Activated T-helper 1 cell treated with Interleukin-2 at 50 U/mL for 16 hours (primary cell): ENCODE measurements at places on chromosomes 2 and 18.

GRCh38 chr2:218662827-218663226, 3.3 kb downstream of the BCS1L start:
- no peak for DNase-seq

DNA sequence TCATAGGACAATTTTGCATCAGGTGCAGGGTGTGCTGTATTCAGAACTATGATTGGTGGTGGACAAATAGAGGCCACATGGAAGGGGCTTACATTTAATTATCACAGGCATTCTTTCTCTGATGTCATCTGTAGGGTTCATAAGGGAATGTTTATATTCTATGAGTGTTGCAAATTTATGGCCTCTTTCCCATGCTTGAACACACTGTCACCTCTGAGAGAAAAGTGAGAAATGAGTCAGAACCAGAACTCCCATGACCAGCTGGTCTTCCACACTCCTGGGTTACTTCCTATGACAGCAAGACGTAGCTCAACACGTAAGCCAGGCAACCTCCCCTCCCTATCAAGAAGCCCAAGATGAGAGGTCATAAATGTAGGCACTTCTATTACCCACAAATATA, 310.8 kb downstream of the PIEZO2 start:
- no peak for DNase-seq

GRCh38 chr2:231985823-231986261, 24.3 kb downstream of the DIS3L2 start:
- no peak for DNase-seq

DNA sequence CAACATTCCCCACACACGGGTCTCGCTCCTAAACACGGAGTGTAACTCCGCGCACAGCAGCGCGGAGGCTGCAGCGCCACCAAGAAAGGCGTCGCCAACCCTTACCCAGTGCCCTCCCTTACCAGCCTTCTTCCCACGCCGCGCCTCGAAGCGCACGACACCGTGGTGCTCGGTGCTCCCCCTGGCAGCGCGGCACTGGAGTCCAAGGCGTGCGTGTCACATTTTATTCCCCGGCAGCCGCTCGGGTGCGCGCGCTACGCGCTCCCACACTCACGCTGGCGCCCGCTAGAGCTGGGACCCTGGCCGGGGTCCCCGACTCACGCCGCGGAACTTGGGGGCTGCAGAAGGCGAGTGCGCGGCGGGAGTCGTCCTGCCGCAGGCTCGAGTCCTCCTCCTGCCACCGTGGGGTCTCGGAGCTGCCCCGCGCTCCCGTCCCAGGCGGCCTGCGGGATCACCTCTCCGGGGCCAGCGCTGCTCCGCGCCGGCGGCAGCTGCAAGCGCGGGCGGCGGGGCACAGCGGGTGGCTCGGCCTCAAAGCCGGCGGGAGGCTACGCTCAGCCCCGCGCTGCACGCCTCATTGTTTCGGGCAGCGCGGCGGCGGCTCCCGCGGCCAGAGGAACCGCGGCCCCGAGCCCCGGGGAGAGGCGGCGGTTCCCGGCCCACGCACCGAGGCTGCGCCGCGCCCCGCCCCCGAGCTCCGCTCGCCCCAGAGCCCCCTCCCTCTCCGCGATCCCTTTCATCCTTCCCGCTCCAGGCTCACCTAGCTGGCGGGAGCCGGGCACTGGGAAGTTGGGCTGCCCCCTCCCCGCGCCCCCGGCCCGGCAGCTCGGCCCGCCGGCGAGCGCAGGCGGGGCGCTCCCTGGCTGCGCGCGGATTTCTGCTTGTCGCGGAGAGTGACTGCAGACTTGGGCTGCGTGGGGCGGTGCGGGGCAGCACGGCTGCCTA, at the start of gene ST6GAL2:
TSS of gene ST6GAL2 (minus strand) at position 197 of the 945 bp plus-strand sequence. CDS start 42,190 bp downstream, outside the sequence.
- no peak for DNase-seq

DNA sequence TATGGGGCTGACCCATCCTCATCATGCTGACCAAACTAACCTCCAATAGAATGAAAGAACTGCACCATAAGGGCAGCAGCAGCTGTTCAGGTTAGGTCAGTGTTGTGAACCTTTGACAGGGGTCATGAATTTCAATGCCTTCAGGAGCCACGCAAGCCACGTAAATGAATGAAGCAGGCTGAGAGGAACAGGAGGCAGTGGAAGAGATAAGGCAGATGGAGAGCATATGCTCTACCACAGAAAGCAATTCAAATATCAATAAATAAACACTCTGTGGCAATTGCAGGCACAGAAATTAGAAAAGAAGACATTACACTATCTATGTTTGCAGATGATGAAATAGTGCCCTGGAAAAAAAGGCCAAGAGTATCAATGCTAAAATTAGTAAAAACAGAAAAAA, 56.3 kb downstream of the SCG2 start:
- no peak for DNase-seq

GRCh38 chr2:71466301-71467179, 13.2 kb downstream of the DYSF start:
- no peak for DNase-seq

- no peak for DNase-seq
These were observed 59.0 kb downstream of the MOGAT1 start for GRCh38 chr2:222730366-222730999.

DNA sequence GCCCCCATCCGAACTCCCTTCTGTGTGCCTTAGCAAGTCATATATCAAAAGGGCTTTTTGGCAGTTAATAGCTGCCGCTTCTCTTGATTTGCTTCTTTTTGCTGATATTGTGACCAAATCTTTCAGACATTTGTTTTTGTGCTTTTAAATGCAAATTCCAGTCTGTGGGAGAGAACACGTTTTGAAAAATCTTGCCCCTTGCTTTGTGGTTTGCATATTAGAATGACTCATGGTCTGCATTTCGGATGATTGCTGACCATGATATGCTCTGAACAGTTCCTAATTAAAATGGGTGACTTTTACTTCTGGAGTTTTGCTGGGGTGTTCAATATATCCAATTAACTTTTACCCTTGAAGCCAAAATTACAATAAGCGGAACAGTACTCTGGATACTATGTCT, 58.2 kb upstream of the ST6GAL2 start:
- no peak for DNase-seq

- no peak for DNase-seq
These were observed 3.3 kb upstream of the SPRED2 start for GRCh38 chr2:65435625-65436168.

DNA sequence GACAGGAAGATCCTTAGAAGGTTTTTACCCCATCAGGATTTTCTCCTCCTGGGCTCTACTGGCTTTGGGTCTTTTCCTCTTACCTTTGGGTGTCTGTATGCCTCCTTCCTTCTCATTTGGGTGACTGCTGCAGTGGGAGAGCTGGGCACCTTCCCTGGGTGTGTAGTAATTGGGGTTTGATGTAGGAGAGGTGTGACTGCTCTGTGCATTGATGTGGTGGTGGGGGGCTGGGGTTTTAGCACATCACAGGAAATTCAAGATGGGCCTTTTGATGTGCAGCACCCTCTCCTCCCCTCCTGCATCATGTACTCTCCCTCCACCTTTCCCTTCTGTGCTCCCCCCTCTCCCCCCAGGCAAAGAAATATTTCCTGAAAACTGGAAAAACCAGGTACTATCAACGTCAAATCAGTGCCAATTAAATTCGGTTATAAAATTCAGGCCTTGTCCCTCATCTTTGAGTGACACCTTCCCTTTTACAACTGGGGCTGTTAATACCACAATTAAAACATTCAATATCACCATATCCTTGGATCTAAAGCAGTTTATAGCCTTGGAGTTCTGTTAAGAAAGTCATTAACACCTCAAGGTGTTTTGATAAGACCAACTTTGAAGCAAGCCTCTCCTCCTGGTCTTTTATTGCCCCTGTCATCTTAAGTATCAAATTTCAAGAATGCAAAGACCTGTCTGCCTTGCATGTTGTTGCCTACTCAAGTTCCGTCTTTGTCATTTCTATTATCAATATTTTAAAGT, 23.3 kb downstream of the EDAR start:
- peak; percentile 31 for DNase-seq

DNA sequence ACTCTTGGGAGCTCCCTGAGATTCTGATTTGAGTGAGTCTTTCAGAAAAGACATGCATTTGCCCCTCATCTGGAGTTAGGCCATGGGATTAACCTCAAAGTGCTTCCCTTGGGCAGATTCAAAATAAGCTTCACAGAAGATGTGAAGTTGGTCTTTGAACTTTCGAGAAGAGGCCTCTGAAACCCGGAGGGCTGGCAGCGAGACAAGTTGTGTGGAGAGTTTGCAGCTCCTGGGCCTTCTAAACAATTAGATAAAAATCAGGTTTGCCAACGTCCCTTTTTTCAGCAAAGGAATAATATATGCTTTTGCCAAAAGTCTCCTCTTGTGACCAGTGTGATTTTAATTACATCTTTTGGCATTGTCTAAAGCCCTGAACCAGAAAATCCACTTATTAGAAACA, 489.7 kb downstream of the SOX11 start:
- no peak for DNase-seq

DNA sequence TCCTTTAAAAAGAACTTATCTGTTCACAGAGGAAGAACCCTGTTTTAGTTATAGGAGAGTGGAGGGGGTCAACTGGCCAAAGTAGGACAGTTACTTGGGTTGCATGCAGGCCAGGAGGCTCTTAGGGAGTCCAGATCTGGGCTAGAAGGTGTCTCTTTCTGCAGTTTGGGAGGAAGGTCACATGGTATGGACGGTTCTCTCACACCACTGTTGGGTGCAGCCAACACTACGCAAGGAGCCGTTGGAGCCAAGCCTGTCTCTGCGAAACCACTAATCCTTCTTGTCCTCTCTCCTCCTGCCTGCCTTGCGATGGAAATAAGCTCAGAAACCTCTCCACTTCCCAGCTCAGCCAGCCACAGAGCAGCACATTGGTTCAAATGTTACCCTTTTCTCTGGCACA, 105.9 kb upstream of the TGFA start:
- no peak for DNase-seq

DNA sequence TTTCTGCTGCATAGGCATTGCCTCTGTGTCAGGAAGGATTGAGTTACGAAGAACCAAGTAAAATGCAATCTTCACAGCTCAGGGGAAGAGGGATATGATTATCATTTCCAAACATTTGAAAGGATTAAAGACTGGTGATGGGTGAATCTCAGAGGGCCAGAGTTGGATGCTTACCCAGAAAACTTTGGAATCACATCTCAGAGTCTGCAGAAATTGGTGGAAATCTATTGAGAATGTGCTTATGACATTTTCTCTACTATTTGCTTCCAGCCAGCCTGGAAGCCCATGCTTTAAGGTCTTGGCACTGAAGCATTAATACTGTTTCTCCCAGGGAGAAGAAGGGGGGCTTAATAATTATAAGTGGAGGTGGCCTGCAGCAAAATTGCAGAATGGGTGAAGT, 1301.4 kb upstream of the PIK3C3 start:
- no peak for DNase-seq

DNA sequence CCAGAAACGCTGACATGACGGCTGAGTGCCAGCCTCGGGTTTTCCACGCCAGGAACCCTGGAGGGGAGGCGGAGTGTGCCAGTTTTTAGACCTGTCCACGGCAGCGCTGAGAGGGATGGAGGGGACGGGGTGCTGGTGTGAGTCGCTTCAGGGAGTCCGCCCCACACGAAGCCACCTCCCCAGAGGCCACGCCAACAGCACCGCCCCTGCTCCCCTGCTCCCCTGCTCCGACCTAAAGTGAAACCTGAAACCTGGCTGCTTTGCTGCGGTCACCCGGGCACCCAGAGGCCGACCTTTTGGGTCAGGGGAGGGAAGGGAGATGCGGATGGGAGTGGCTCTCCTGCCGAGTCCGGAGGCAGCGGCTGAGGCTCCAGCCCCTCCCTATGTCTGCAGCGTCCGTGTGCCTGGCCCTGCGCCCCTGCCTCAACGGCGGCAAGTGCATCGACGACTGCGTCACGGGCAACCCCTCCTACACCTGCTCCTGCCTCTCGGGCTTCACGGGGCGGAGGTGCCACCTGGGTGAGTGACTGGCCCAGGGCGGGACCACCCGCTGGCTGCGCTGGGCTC, 38.1 kb downstream of the SNED1 start:
- DNase-seq: peak; percentile 50

DNA sequence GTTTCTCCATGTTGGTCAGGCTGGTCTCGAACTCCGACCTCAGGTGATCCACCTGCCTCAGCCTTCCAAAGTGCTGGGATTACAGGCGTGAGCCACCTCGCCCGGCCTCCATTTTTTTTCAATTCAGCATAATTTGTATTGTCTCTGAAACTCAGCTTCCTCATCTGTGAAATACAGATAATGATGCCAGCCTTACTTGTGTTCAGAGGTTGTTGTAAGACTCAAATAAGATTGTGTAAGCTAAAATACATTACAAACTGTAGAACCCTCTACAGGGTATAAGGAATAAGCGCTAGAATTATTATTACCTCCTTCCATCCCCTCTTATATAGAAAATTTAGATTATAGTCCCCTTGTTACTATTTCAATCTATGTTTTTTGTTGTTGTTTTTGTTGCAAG, 24.8 kb upstream of the STARD7 start:
- no peak for DNase-seq

GRCh38 chr2:8455236-8456150, 226.4 kb upstream of the ID2 start:
- DNase-seq: no peak

DNA sequence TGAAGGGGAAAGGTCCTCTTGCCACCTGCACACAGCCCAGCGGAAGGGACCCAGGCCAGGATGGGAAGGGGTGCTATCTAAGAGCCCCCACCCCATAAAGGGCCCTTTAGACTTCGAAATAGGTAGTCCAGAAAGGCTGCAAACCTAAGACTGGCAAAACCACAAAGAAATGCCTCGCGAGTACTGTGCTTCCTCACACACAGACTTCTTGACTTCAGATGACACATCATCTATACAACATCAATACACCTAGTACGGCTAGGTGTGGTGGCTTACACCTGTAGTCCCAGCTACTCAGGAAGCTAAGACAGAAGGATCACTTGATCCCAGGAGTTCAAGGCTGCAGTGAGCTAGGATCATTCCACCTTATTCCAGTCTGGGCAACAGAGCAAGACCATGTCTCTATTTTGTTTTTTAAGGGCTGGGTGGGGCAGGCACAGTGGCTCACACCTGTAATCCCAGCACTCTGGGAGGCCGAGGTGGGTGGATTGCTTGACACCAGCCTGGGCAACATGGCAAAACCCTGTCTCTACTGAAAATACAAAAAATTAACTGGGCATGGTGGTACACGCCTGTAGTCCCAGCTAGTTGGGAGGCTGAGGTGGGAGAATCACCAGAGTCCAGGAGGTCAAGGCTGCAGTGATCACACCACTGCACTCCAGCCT, 125.8 kb downstream of the CABLES1 start:
- DNase-seq: no peak

DNA sequence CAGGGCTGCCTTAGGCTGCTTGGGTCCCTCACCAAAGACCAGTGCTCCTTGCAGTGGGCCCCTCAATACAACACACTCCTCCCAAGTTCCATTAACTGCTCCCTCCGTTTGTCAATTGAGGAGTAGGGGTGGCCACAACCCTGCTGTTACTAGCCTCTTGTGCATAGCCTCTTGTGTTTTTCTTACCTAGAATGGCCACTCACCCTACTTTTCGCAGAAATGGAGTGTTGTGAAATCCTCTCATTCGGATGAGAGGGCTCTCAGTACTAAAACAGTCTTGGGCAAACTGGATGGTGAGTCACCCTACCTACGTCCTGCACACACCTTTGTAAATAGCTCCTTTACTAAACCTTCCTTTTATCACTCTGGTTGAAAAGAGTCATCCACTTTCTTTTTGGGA, 253.9 kb downstream of the OSR1 start:
- DNase-seq: no peak

- no peak for DNase-seq
These were observed 4.6 kb downstream of the TXNL4A start for GRCh38 chr18:79983793-79984192.

- DNase-seq: no peak
These were observed 57.4 kb downstream of the RAB31 start for GRCh38 chr18:9765501-9765900.

- no peak for DNase-seq
These were observed 132.1 kb downstream of the RGPD3 start for GRCh38 chr2:106336108-106336507.
